Heart left ventricle (tissue), 16 donors: ENCODE measurements at places on chromosomes 13 and 19. TPM values are rescaled to one million over a fixed set of nuclear protein-coding genes. Genes with fewer than 3 reads are reported as not detected.

DNA sequence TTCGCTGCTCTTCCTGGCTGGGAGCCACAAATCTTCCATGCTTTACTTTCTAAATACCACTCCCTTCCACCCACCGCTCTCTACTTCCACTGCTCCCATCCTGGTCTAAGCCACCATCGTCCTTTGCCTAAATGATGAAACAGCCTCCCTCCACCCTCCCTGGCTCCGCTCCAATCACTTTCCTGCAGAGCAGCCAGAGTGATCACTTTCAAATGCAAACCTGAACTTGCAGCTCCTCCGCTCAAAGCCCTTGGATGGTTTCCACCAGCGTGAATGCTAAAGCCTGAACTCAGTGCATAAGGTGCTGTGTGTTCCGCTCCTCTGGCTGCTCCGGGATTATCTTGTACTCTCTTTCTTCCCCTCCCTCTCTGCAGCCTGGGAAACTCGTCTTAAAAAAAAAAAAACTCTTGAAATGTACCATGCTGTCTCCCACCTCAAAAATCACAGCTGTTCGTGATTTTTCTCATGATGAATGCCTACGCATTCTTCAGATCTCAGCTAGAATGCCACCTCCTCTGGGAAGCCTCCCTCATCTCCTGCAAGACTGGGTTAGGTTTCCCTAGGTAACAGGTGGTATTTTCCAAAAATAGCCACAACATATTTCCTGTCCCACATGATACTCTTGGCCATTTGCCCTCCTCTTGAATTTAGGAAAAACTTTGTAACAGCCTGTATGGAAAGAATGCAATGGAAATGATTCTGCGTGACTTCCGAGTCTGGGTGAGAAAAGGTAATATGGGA is 3.7 kb upstream of the SIN3B start:
- peak; percentile 76 for DNase-seq

GRCh38 chr13:37690361-37690760 is 91.8 kb upstream of the POSTN start:
- DNase-seq: no peak

The C19orf67 gene
- not detected for polyA plus RNA-seq

- DNase-seq: no peak
These were observed 1567.0 kb upstream of the SPRY2 start for GRCh38 chr13:81907787-81908372.

DNA sequence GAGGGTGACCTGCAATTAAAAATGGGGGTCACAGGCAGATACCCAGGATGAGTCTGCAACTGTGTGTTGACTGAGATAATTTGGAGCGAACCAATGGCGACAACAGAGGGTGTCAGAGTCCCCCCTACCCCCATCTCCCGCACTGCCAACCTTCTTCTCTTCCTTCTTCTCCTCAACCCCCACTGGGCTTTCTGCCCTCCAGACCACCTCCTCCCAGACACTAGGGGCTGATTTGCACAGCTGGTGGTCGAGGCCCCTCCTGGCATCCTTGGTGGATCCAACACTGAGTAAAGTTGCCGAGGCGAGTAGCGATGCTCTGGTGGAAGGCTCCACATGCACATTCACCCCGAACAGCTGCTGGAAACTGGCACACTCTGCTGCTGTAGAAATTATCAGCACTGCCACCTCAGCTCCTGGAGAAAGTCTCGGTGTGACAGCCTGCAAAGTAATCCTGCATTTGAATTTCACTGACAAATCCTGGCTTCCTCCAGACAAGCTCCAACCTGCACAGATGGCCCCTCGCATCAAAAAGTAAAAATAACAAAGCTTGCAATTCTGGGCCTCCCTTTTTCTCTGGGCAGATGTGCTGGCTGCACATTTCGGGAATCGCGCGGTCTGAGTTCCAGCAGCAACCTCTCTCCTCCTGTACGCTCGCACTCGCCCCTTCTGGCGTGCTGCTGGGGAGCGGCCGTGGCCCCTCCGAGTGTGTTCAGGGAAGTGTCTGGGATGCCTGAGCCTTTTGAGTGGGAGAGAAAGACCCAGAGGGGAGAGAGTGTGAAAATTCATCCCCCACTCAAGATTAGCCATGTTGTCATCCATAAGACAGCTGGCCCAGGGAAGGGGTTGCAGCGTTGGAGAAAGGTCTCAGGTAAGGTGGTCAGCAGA is 28.5 kb downstream of the CCNE1 start:
- no peak for DNase-seq

GRCh38 chr13:110135977-110136597 is 170.9 kb downstream of the COL4A1 start:
- no peak for DNase-seq

DNA sequence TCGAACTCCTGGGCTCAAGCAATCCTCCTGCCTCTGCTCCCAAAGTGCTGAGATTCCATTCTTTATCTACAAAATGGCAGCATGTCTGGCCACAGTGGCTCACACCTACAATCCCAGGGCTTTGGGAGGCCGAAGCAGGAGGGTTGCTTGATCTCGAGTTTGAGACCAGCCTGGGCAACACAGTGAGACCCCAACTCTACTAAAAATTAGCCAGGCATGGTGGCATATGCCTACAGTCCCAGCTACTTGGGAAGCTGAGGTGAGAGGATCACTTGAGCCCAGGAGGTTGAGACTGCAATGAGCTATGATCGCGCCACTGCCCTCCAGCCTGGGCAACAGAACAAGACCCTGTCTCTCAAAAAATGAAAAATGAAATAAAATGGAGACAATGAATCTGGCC is 6.1 kb downstream of the NAPA start:
- DNase-seq: peak; percentile 5

GRCh38 chr13:94198681-94199080 is 280.8 kb downstream of the DCT start:
- no peak for DNase-seq

DNA sequence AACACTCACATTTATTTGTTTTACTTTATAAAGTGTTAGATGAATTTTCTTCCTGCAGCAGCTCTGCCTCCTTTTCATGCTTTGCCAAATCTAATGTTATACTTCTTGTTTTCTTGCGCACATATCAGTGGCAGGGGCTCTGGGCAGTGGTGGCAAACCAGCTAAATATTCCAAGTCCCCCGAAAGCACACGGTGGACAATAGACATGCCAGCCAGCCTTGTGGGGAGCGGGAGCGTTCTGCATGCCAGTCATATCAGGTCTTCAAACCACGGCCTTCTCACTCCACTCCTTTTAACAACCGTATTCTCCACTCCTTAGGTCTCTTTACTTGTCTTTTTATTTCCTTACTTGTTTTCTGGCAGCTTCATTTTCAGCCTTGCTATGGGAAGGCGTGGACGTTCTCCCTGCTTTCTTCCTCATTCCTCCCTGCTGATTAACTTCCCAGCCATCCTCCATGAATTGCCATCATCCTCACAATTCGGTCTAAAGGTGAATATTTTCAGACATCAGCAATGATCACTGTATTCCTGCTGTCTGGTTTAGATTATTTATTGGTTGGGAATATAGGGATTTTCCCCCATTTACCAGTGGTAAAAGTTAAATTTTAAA is 77.1 kb upstream of the WASF3 start:
- DNase-seq: no peak

GRCh38 chr13:113129921-113130750 is 7.5 kb downstream of the F10 start:
- peak; percentile 58 for DNase-seq

GRCh38 chr19:2062770-2063169 is 11.7 kb upstream of the MKNK2 start:
- DNase-seq: no peak

The FLT3LG gene
- 2.9 TPM for polyA plus RNA-seq

DNA sequence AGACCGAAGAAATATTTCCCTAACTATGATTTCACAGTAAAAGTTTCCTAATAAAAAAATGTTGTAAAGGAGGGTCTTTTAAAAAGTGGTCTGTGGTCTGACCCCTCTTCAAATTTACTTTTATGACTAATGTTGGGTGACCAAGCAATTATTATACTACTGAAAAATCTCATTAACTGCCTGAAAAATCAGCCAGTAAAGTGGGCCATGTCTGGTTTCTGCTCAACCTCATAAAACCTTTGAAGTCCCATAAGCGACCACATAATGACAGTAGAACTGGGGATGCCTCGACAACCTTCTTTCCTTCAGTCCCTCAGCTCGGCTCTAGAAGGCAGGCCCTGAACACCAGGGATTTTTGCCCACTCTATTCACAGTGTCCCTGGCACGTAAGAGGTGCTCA is 434.3 kb downstream of the EFNB2 start:
- DNase-seq: no peak

DNA sequence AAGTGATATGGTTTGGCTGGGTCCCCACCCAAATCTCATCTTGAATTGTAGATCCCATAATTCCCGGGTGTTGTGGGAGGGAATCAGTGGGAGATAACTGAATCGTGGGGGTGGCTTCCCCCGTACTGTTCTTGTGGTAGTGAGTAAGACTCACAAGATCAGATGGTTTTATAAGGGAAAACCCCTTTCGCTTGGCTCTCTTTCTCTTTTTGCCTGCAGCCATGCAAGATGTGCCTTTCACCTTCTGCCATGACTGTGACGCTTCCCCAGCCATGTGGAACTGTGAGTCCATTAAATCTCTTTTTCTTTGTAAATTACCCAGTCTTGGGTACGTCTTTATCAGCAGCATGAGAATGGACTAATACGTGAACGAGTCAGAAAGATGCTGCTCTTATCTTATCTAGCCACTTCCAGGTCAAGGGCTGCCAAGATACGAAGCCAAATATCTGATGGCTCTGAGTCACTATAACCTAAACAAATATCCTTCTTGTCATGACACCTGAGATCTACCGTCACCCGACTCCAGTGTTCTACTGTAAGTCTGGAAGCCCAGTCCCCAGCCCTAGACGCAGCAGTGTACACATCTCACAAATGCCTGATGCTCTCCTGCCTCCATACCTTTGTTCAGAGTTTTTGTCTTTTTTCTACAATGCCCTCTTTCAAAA is 45.9 kb downstream of the SLC15A1 start:
- no peak for DNase-seq

DNA sequence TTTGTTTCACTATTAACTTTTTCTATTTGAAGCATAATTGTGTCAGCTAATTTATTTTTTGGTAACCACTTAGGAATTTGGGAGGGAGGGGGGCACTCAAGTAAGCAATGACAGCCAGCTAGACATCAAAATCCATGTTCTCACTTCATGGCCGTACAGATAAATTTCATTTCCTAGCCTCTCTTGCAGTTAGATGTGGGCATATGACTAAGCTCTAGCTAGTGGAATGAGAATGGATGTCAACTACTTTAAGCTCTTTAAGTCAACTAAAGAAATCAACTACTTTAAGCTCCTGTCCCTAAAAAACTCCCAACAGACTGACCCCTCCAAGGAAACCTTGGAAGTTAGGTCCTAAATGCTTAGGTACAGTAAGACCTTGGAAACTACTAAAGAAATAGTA is 92.0 kb downstream of the KCNRG start:
- no peak for DNase-seq

DNA sequence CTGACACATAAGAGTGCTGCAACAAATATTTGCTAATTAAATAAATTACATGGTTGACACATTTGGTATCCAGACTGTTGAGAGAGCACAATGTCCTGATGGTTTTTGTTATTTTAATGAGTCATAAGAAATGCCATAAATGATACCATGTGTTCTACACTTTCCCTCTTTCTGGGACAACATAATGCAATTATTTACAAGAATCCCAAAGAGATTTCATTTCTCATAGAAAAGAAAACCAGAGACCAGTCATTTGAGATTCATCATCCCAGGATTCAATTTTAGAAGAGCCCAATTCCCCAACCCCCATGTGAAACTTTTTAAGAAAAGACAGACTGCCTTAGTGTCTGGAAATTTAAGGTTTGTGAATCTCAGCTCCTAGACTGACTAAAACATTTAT is 399.6 kb downstream of the DCT start:
- no peak for DNase-seq

DNA sequence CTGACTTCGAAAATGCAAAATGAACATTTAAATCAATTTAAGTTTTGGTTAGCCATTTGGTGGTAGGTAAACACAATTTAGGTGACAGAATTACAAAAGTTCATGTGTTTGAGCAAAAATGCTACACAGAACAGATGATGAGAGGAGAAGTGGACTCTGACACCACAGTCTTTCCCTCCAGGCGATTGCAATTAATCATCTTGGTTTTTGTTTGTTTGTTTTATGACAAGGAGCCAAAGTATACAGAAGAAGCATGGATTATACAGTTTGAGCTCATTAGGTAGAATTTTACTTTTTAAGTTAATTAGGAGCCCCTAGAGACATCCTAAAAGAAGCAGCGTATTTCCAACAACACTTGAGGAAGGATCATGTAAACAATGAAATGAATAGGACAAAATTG is 49.3 kb upstream of the FREM2 start:
- DNase-seq: no peak
